ENCODE measurements at places on chromosomes 11 and 22. TPM values are rescaled to one million over a fixed set of nuclear protein-coding genes. Genes with fewer than 3 reads are reported as not detected.

- H3K4me1 ChIP-seq = peaks cover 12% of the 10 kb centered on the region
- peak overlapping the region; percentile 41 for H3K4me3 ChIP-seq
- H3K36me3 ChIP-seq = peaks cover 39% of the 10 kb centered on the region
- peak overlapping the region; percentile 90 for H3K27ac ChIP-seq
- no peaks in the 10 kb centered on the region for H3K27me3 ChIP-seq
These were observed 14.2 kb downstream of the PEX26 start for GRCh38 chr22:18091916-18092526.

Gene LSP1
- 239 TPM for polyA plus RNA-seq

- H3K27ac ChIP-seq = no peak overlapping the region
- H3K36me3 ChIP-seq = no peaks in the 10 kb centered on the region
- no peaks in the 10 kb centered on the region for H3K4me1 ChIP-seq
- H3K4me3 ChIP-seq = no peak overlapping the region
- H3K27me3 ChIP-seq = no peaks in the 10 kb centered on the region
These were observed 1.5 kb upstream of the MMP20 start for GRCh38 chr11:102626676-102627075.

DNA sequence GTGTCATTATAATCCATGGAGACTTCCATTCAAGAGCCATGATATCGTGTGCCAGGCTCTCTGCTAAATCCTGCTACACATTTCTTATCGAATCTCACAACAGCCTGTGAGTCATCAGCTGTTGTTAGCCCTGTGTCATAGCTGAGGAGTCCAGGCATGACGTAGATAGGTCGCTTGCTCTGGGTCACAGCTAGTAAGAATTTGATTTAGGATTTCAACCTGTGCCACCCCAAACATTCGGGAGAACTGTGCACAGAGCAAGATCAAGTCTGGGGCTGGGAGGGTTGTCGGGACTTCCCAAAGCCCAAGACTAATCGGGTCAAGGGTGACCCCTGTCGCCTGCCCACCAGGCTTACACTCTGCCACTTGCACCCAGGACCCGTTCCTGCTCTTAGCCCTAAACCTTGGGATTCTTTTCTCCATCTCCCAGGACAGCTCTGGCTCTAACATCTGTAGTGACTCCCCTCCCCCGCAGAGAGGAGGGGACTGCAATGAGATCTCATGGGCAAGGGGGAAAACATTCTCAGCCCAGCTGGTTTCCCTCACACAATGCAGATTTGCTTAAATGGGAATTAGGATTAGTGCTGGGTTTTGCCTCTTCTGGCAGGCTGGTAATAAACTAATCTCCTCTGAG lies 34.3 kb downstream of the TSPAN18 start:
- H3K27ac ChIP-seq = peak overlapping the region; percentile 48
- no peak overlapping the region for H3K4me3 ChIP-seq
- DNase-seq = peak; percentile 31
- H3K27me3 ChIP-seq = no peaks in the 10 kb centered on the region

GRCh38 chr11:66509131-66509561 lies 1.3 kb upstream of the BBS1 start:
- no peak overlapping the region for H3K4me3 ChIP-seq
- H3K27me3 ChIP-seq = no peaks in the 10 kb centered on the region
- peaks cover 21% of the 10 kb centered on the region for H3K4me1 ChIP-seq
- peaks cover 51% of the 10 kb centered on the region for H3K36me3 ChIP-seq
- no peak for DNase-seq

DNA sequence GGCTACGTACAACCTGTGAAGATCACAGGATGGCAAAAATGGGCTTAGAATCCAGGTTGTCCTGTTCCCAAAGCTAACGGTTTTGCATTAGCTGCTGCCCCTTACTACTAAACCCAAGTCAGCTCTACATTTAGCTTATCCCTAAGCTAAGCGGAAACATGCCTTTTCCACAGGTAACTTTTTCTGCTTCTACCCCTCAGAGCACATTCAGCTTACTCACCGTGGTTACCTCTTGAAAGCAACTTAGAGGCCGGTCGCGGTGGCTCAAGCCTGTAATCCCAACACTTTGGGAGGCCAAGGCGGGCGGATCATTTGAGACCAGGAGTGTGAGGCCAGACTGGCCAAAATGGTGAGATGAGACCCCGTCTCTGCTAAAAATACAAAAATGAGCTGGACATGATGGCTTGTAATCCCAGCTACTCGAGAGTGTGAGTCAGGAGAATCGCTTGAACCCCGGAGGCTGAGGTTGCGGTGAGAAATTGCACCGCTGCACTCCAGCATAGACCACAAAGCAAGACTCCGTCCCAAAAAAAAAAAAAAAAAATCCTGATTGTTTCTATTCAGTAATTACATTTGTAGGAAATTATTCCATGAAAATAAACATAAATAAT lies 790 bp upstream of the TMEM41B start:
- H3K27ac ChIP-seq = peak overlapping the region; percentile 89
- no peaks in the 10 kb centered on the region for H3K36me3 ChIP-seq
- H3K4me1 ChIP-seq = peaks cover 19% of the 10 kb centered on the region
- no peaks in the 10 kb centered on the region for H3K27me3 ChIP-seq
- peak overlapping the region; percentile 94 for H3K4me3 ChIP-seq

DNA sequence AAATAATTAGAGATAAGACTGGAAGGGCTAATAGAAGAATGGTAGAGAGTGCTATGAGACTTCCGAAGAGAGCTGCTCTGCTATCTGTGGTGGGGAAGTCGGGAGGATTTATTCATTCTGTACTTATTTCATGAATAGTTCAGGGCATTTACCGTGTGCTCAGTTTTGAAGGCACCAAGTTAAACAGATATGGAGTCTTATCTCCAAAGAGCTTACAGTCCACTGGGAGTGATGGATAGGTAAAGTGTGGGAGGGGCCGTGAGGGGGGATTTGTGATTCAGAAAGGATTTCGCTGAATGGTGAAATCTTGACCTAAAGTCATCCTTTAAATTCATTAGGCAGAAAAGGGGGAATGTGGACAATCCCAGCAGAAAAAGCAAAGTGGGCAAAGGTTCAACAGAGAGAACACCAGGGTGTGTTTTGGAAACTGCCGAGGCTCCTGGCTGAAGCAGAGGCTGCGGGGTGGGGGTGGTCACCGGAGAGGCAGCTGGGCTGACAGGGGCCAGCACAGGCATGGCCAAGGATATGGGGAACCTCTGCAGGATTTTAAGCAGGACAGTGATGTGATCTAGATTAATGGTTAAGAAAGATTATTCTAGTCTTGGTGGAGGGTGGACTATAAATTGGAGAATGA lies 91.2 kb downstream of the UBASH3B start:
- peaks cover 5% of the 10 kb centered on the region for H3K27me3 ChIP-seq
- no peak overlapping the region for H3K27ac ChIP-seq

- no peaks in the 10 kb centered on the region for H3K36me3 ChIP-seq
- H3K27ac ChIP-seq = no peak overlapping the region
- no peaks in the 10 kb centered on the region for H3K4me1 ChIP-seq
- H3K4me3 ChIP-seq = no peak overlapping the region
- no peaks in the 10 kb centered on the region for H3K27me3 ChIP-seq
These were observed 319.3 kb upstream of the B3GAT1 start for GRCh38 chr11:134731213-134731961.

- no peaks in the 10 kb centered on the region for H3K36me3 ChIP-seq
- DNase-seq = no peak
- peak overlapping the region; percentile 38 for H3K27ac ChIP-seq
- peaks cover 25% of the 10 kb centered on the region for H3K4me1 ChIP-seq
These were observed 12.8 kb downstream of the CD44 start for GRCh38 chr11:35151683-35152280.

Gene DDX17
- 79.3 TPM for polyA plus RNA-seq
